ENCODE measurements at places on chromosomes 6 and 20.

DNA sequence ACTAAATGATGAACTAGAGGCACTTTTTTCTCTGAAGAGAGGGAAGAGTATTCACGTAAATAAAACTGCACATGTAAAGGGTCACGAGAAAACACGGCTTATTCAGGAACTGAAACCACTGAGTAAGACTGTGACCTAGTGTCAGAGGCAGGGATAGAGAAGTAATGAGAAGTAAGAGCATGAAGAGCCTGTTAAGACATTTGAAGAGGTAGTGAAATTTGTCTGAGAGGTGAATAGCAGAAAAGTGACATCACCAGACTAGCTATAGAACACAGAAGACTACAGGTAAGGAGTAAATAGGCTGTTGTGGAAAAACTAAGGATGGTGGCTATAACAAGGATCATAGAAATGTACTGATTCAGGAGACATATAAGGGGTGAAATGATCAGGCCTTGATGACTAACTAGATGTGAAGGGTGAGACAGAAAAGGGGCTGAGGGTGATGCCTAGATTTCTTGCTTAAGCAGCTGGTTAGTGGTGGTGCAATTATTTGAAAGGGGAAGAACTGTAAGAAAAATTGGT lies 76.8 kb downstream of the REV3L start:
- DNase-seq: no peak

- no peak for DNase-seq
Observed at GRCh38 chr6:42637681-42638080, 73.9 kb downstream of the UBR2 start.

DNA sequence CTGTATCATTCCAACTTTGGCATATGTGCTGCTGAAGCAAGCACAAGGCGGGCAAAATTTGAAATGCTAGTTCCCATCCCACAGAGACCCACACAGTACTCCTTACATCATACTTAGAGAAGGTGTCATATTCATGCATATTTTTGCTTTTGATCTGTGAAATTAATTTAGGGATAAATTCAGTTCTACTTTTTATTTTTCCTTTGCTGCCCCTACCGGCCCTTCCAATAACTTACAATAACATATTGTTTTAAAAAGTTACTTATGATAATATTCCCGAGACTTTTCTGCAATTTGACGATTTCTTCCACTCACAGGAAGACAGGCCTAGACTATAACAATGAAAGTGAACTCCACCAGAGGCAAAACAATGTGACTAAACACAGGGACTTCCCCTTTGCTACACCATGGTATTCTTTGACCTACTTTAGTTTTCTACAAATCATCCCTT lies 35.0 kb downstream of the SESN1 start:
- peak; percentile 43 for DNase-seq

GRCh38 chr6:105898286-105898685 lies 187.8 kb upstream of the PRDM1 start:
- no peak for DNase-seq

- peak; percentile 99 for DNase-seq
Observed at GRCh38 chr6:97524811-97525210, 241.8 kb upstream of the MMS22L start.

- peak; percentile 14 for DNase-seq
Observed at GRCh38 chr6:134584847-134585516, 267.1 kb upstream of the SGK1 start.

DNA sequence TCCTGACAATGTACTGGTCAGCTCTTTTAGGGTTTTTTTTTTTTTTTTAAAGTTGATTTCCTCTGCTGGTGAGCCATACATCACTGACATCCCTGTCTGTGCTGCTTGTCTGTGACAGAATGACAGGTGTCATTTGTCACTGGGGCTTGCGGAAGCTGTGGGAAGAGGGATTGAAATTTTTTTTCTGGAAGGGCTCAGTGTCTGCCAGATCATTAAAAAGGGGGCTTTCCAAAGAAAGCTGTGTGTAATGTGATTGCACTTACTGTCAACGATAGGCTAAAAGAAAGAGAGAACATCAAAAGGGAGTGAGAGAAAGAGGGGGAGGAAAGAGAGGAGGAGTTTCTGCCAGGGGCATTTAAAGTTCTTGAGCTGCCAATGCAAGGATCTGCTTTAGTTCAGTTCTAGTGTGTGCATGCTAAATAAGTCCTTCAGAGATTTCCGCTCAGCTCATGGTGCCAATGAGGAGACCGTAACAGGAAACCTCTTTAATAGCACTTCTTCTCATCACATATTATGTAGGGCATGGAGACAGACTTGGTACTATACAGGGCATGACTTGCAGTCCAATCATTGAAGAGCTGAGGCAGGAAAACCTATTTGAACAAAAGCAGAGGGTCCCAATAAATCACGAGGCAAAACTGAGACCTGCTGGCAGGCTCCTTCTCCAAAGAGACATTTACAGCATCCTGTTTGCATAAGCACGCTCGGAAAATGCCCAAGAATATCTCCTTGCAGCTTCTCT lies 177.2 kb downstream of the TSHZ2 start:
- peak; percentile 52 for DNase-seq

DNA sequence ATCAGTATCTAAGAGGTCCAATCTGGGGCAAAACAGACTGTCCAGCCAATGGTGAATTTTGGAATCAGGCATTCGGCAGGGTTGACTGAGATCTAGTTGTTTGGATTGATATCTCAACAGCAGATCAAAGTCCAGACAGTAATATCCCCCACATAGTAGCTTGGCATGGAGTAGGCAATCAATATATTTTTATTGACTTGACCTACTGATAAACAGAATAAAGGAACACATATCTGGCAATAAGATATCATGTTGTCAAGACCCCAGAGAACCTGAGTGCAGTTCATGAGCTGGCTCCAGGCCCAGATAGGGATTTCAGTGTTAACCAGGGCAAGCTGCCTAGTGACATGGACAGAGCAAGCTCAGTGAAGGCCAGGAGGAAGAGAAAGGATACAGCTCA lies 34.4 kb downstream of the TNFAIP3 start:
- DNase-seq: no peak

DNA sequence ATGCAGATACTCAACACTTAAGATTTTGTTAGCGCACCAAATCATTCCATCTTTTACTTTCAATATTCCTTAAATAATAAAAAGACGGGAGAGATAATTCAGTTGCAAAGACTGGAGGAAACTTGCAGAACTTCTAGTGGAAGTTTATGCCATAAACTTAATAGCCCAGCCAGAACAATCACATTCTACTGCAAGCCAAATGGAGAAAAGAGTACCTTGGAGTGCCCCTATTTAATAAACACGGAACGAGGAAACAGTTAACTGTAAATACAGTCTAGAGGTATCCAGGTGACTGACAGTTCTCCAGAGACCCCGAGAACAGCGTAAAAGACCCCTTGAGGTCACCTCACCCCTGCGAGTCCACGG lies 635 bp downstream of the SLC35B3 start:
- DNase-seq: no peak

DNA sequence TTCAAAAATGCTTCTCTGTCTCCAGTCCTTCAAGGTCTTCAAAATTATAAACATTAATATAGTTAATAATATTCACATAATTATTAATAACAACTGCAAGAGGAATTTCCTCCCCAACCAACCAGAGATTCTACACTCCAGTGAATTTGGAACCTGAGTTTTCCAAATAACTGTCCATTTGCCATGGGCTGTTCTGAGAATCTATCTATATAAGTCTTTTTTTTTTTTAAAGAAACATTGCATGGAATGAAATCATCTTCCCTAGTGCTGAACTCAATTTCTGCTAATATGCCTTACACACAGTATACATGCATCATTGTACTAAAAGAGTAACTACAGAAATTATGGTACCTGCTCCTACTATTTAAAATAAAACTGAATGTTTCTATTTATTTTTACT lies 113.9 kb downstream of the SLC22A3 start:
- no peak for DNase-seq

GRCh38 chr20:19212469-19212815 lies at the start of gene SLC24A3:
Gene SLC24A3, plus strand, starts transcription at chr20:19212642.
- no peak for DNase-seq

DNA sequence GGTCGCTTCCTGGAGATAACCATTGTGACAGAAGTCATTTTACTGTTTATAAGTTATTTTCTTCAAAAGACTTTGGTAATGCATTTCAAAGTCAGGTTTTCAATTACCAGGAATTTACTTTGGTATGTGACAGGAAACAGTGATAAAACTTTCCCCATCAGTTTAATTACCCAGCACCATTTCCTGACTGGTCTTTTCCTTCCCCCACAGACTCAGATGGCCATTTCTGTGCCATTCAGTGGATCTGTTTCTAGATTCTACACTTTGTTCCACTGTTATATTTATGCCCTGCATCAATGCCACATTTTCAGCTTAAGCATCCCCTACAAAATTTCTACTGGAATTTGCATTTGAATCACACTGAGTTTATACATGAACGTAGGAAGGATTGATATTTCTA lies 16.3 kb downstream of the RRBP1 start:
- DNase-seq: no peak

- DNase-seq: no peak
Observed at GRCh38 chr6:27678469-27678868, 205.6 kb upstream of the ZNF184 start.

DNA sequence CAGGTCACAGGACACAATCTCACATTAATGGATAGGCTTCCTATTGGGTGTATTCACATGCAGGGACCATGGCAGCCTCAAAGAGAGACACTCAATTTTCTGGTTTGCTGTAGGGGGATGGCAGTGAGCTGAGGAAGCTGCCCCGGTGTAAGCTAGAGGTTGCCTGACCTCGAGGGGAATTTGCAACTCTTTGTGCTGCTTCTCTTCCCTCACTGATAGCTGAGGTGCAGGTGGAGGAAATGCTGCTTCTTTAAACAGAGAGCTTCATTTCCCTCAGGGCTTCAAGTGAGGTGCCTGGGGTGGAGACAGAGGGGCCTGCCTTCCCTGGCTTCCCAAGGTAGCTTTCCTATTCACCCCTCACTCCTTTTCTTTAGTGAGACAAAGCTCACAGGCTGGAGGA lies 151.9 kb downstream of the CD83 start:
- DNase-seq: no peak

GRCh38 chr6:62288974-62289373 lies 2.9 kb upstream of the KHDRBS2 start:
- no peak for DNase-seq

DNA sequence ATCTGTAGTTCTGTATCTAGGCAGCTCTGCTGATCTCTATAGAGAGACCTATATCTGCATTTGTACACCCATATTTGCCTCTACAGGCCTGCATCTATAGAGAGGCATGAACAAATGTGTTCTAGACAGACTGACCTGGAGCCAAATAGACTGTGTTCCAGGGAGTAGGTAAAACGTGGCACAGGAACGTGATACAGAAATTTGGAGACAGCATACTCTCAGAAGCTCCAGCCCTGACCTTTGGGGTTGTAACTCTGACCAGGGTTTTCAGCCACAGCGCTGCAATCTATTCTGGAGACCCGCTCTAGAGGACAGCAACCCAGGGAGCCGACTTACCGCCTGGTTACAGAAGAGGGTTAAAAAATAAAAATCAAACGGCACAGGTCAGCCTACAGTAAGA lies 983 bp downstream of the RBBP9 start:
- DNase-seq: peak; percentile 57

DNA sequence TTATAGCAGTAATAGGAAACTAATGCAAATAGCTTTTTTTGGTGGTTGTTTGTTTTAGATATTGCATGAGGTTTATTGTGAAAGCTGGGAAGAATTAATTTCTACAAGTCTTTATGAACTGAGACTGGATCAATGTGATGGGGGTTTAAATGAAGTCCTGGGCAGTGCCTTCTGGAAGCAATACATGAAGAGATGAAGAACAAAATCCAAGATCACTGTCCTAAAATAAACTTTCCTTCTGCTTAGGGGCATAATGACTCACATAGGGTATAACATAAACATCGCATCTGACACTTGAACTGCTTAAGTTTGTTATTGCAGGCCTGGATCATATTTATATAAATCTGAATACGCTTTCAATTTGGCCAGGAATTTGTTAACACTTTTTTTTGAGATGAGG lies 20.9 kb upstream of the SHLD1 start:
- DNase-seq: no peak

DNA sequence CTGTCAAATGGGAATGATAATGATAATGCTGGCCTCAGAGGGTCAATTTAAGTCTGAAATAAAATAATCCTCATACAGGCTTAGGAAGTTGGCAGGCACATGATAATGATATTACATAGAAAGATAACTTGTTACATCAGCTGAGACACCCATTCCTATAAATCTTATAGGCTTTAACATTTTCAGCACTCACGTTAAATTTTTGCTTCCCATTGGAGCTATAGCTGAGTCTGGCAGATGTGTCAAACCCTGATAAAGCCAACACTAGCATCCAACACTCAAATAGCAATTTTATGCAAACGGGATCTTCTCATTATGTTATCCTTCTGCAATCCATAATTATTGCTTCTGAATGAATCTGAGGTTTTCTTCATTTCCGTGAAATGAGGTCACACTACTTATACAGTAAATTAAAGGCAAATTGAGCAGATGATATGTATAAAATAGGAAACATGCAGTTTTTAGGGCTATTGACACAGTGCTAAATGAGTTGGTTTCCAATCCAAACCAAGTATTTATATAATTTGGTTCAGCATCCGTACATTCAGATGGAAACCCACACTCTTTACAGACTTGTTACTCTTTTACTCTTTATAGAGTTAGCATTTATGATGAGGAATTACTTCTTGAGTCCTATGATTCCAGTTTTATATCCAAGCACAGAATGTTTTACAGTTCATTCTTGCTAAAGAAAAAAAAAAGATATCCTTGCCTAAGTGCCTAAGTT lies 481.6 kb downstream of the BTBD3 start:
- DNase-seq: no peak

GRCh38 chr6:36210182-36210581 lies 13.6 kb downstream of the BRPF3 start:
- no peak for DNase-seq

- no peak for DNase-seq
Observed at GRCh38 chr6:72857791-72858585, 236.1 kb downstream of the KCNQ5 start.

DNA sequence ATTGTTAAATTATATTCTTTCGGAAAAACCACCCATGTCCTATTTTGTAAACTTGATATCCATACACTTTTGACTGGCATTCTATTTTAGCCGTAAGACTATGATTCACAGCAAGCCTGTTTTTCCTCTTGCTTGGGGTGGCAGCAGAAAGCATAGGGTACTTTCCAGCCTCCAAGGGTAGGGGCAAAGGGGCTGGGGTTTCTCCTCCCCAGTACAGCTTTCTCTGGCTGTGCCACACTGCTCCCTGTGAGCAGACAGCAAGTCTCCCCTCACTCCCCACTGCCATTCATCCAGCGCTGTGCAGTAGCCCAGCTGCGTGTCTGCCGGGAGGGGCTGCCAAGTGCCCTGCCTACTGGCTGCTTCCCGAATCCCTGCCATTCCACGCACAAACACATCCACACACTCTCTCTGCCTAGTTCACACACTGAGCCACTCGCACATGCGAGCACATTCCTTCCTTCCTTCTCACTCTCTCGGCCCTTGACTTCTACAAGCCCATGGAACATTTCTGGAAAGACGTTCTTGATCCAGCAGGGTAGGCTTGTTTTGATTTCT lies 2.1 kb upstream of the ESR1 start:
- no peak for DNase-seq

- peak; percentile 25 for DNase-seq
Observed at GRCh38 chr20:59010321-59010994, 3.4 kb upstream of the CTSZ start.

GRCh38 chr6:139047677-139048076 lies 19.1 kb downstream of the ABRACL start:
- no peak for DNase-seq

- peak; percentile 92 for DNase-seq
Observed at GRCh38 chr6:33312361-33313104, 1.3 kb downstream of the TAPBP start.

- peak; percentile 57 for DNase-seq
Observed at GRCh38 chr6:134882426-134883038, 67.4 kb downstream of the ALDH8A1 start.

Data from NCI-H69 (cell line).